ENCODE measurements at places on chromosomes 2 and 18. TPM values are rescaled to one million over a fixed set of nuclear protein-coding genes. Genes with fewer than 3 reads are reported as not detected.
A peak's percentile ranks its signal among the peaks of the same experiment; 100 is the strongest.

- no peak for DNase-seq
These were observed 191.7 kb upstream of the TWIST2 start for GRCh38 chr2:238655974-238656722.

- no peak for DNase-seq
These were observed 274.3 kb downstream of the PRKCE start for GRCh38 chr2:45925636-45926366.

GRCh38 chr2:54560146-54560881 lies 104.2 kb downstream of the SPTBN1 start:
- no peak for DNase-seq

GRCh38 chr2:20195431-20196033 lies 29.4 kb downstream of the SDC1 start:
- no peak for DNase-seq

- no peak for DNase-seq
These were observed 122.9 kb downstream of the TANC1 start for GRCh38 chr2:159091381-159091780.

GRCh38 chr2:43192744-43193651 lies 33.4 kb downstream of the ZFP36L2 start:
- no peak for DNase-seq

- no peak for DNase-seq
These were observed 1657.0 kb downstream of the LRP1B start for GRCh38 chr2:140473851-140474250.

The SLC38A11 gene
- not detected for total RNA-seq

The AUP1 gene
- total RNA-seq: 121 TPM

DNA sequence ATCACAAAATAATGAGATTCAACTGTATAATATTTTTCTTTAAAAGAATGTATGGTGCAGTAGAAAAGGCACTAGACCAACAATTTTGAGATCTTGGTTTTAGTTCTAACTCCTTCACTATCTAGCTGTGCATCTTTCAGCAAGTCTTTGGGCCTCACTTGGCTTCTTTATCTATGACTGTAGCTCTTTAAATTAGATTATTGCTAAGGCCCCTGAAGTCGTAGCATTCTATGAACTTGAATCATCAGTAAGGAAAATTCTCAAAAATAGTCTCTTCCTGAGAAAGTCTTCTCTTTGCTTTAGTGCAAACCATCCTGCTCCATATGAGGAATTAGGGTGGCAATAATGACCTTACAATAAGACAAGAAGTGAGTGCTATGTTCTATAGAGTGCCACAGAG lies 140.4 kb downstream of the FTCDNL1 start:
- no peak for DNase-seq

DNA sequence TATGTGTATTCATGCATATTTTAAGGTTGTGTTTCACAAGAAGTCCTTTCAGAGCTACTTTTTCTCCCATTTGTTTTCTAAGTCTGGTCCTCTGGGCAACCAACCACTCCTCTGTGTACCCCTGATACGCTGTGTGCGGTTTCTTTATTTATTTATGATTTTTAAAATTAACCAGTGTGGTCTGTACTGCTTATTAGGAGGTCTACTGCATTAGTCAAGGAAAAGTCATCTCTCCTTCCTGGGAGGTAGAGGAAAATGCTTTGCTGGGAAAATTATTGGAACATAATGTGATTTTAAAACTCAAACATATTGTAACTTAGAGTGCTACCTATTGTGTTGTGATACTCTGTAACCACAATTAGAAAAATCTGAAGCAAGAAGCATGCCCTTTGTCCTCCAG lies 1404.3 kb downstream of the SUCLG1 start:
- DNase-seq: no peak

- no peak for DNase-seq
These were observed 130.7 kb downstream of the MREG start for GRCh38 chr2:215882689-215883088.

GRCh38 chr18:22337833-22338232 lies 79.9 kb downstream of the CTAGE1 start:
- no peak for DNase-seq

The HOXD9 gene
- not detected for total RNA-seq

The ABCG5 gene
- under 0.01 TPM for total RNA-seq

The RBM44 gene
- 0.27 TPM for total RNA-seq

The GALNT14 gene
- total RNA-seq: 12.9 TPM

- DNase-seq: no peak
These were observed 683.5 kb downstream of the TMEM182 start for GRCh38 chr2:103445347-103445746.

DNA sequence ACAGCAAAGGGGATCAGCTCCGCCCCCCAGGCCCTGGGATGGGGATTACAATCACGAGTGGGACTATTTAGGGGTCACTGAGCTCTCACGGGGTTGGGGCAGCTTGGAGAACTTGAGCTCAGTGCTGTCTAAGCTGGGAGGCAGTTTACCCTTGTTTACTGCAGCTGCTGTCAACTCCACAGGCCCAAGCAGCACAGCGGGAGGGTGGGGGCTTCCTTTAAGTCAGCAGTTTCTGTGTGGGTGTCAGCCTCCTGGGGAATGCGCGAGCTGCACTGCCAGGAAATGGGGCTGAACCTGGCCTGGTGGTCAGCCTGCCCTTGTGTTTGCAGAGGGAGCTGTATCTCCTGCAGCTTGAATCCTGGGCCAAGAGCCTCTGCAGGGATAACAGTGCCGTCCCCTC lies 29.8 kb downstream of the TOGARAM2 start:
- DNase-seq: peak; percentile 39

GRCh38 chr2:43191947-43192516 lies 34.4 kb downstream of the ZFP36L2 start:
- no peak for DNase-seq

The SLC11A1 gene
- total RNA-seq: 3.8 TPM

The PRSS56 gene
- total RNA-seq: not detected

DNA sequence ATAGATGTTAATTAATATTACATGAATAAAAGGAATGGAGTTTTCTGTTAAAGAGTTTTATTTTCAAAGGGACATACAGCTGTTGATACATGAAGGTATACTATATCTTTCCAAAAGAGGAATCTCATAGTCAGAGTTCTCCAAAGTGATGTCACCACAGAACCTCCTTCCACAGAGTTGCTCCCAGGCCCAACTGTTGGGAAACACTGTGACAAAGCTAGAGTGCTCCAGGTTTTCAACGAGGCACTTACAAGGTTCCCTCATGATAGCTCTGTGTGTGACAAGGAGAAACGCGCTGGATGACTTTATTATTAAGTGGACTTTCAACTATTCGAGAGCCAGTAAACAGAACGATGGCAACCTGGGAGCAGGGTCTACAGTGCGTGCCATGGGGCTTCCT lies 33.5 kb downstream of the PTPN18 start:
- DNase-seq: no peak

The CABLES1 gene
- 18.3 TPM for total RNA-seq

DNA sequence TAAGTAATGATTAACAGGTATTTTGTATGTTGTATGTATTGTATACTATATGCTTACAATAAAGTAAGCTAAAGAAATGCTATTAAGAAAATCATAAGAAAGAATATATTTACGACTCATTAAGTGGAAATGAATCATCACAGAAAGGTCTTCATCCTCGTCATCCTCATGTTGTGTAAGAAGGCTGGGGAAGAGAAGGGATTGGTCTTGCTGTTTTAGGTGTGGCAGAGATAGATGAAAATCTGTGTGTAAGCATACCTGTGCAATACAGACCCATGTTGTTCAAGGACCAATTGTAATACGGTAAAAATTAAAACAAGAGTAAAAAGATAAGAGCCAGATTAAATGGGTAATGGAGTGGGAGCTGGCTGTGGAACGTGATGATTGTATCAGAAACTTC lies 16.6 kb downstream of the SLC35F5 start:
- no peak for DNase-seq

The PXDN gene
- 6.2 TPM for total RNA-seq

GRCh38 chr2:224846161-224846560 lies 130.0 kb upstream of the CCDC195 start:
- no peak for DNase-seq

GRCh38 chr2:119369845-119370244 lies 3.1 kb downstream of the DBI start:
- DNase-seq: no peak
